Stimulated activated CD8-positive, alpha-beta memory T cell treated with anti-CD3 and anti-CD28 coated beads, Interleukin-7, amount 100 ng/mL, for 1 hour (primary cell): ENCODE measurements at places on chromosomes 5 and 9.

DNA sequence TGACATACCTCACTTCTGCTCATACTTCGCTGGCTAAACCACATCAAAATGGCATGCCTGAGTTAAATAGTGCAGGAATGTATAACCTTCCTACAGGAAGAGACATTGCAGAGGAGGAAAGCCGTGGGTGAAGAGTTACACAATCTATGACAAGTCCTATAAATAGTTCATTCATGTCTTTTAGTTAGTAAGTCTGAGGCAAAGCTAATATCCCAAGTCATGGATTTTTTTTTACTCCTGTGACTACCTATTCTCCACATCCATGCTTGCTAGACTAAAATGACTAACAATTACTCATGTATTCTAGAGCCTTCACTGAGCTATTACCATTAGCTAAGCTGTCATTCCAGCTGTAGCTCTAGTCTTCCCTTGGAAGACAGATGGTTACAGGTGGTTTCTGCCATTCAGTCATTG, 391.3 kb downstream of the NR2F1-AS1 start:
- DNase-seq = no peak

GRCh38 chr5:149561848-149562247, 10.6 kb upstream of the CSNK1A1 start:
- no peak for DNase-seq

DNA sequence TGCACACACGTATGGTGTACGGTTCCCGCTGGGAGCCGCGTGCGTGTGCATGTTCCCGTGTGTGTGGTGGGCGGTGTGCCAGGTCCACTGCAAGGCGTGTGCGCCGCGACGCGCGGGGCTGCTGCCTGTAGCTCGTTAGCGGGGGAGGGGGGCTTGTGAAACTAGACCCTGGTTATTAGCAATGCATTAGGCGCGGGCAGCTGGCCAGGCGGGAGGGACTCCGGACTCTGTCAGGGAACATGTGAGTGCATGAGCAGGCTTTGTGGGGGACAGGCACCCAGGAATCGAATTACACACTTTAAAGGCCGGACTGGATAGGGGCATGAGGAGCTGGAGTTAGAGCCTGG, 32.2 kb upstream of the ENHO start:
- DNase-seq = no peak

GRCh38 chr5:140926443-140927227, 536 bp downstream of the PCDHAC1 start:
- no peak for DNase-seq

DNA sequence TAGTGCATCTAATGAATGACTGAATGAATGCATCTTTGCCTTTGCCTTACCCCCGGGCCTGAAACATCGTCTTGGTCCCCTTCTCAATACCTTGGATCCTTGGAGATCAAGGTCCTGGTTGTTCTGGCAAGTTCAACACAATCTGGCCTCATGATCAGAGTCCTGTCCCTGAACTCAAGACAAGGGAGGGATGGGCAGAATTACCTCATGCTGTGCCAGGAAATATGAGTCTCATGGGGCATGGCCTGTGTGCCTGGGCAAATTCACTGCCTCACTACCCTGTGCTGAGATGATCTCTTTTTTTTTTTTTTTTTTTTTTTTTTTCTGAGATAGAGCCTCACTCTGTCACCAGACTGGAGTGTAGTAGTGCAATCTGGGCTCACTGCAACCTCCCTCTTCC, 630 bp upstream of the BTNL3 start:
- DNase-seq = no peak

DNA sequence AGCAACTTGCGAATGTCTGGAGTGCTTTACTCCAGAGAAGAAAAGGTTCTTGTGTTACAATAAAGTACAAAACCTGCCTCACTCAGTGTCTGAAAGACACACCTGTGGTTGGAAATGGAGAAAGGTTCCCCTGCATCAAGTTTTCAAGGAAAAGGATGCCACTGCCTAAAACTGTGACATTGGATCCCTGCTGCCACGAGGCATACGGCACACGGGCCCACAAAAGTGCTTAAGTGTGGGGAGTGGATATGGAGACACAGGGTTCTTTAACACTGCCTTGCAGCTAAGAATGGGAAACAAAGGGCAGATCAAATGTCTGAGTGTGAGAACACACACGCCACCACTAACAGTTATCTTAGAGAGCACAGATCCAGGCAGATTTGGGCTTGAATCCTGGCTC, 75.0 kb downstream of the NIPSNAP3B start:
- DNase-seq = no peak

GRCh38 chr5:143229426-143229895, 174.0 kb downstream of the NR3C1 start:
- DNase-seq = no peak

- no peak for DNase-seq
These were observed 501.6 kb upstream of the TYRP1 start for GRCh38 chr9:12191630-12192029.

- no peak for DNase-seq
These were observed 19.9 kb upstream of the DOLPP1 start for GRCh38 chr9:129060991-129061390.

DNA sequence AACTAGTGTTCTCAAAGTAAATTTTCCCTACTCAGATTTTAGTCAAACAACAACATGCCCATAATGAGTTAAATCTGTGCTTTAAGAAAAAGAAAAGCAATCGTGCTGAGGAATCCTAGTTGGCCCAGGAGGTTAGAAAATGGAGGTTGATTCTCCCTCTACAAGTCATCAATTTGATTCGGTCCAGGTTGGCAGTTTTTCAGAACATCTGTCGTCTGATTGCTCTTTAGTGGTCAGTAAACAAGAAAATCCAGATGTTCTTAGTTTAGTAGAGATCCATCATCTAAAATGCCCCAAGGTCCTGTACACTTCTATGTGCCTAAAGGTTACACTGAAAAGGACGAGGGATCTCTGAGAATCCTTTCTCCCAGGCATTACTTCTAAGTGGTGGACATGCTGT, 659.2 kb downstream of the MTRR start:
- DNase-seq = no peak

DNA sequence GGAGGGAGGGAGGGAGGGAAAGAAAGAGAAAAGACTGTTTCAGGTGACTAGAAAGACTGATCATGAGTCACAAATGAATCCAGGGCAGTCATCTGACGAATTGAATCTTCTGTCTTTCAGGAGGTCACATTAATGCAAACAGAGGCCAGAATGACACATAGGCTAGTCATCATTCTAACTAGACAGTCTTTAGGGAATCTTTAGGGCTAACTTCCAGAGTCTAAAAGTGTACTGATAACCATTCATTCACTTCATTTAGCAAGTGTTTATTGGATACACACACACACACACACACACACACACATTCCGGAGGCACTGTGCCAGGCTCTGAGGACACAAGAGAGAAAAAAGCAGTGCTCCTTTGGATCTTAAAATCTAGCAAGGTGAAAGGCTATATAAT, 156.7 kb downstream of the EBF1 start:
- DNase-seq = no peak

GRCh38 chr5:111748304-111748763, 8.7 kb downstream of the NREP start:
- no peak for DNase-seq

DNA sequence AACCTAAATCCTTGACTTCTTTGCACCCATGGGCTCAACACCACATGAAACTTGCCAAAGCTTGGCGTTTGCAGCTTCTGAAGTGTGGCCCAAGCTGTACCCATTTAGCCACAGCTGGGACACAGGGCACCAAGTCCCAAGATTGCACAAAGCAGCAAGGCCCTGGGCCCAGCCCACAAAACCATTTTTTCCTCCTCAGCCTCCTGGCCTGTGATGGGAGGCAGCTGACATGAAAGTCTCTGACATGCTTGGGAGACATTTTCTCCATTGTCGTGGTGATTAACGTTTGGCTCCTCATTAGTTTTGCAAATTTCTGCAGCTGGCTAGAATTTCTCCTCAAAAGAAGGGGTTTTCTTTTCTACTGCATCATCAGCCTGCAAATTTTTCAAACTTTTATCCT, 32.0 kb downstream of the ACTL7B start:
- no peak for DNase-seq

DNA sequence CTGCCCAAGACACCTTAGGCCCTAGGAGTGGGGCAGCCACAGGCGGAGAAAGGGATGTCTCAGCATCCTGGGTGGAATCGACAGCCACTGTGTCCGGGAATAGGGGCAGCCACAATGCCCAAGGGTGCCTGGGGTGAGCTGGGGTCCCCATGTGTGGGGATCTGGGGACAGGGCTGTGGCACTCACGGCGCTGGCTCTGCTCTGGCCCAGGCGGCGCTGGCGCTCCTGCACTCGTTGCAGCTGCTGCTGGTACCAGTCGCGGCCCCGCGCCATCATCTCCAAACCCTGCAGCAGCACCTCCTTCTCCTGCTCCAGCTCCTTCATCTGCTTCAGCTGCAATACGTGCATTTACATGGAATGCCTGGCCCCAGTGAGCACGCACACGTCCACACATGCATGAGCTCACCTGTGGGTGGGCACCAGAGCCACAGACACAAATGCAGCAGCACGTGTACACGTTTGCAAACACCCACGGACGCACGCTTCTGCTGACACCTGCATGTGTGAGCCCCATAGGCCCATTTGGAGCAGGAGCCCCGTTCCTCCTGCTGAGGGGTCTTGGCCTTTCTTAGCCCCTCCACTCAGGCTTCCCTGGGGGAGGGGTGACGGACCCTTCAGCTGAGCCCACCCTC, 4.9 kb downstream of the SAPCD2 start:
- DNase-seq = no peak

GRCh38 chr5:34680896-34681295, 24.8 kb downstream of the RAI14 start:
- DNase-seq = no peak

DNA sequence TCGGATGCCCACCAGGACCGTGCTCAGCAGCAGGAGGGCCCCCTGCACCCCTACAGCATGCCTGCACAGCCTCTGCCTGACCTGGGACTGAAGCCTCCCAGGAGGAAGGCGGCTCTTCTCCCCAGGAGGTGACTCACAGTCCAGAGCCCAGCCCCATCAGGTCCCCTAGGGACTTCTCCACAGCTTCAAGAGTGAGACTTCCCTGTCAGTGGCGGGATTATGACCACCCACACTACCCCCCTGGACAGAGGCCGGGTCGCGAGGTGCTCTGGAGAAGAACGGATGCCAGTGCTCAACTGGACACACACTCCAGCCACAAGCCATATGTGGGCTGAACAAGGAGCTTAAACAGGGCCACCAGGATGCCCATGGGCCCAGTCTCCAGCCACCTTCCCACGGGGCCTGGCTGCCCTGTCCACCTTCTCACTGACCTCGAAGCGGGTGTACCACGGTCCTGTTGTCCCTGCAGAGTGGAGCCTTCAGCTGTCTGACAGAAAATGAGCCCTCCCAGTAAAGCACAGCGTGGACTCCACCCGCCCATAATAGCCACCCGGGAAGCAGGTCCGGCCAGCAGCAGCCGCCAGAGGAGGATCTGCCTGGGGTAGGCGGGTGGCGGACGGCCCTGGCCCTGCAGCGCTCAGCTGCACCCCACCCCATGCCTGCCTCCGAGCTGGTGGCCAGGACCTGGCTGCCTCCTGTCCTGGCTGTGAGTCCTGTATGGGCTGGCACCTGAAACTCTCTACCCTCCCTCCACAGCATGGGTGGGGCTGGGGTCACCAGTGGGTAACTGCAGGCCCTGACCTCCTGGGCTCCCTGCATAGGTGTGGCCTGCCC, 54.7 kb downstream of the SEMA4D start:
- DNase-seq = no peak

GRCh38 chr5:91269198-91269597, 113.9 kb downstream of the ARRDC3 start:
- no peak for DNase-seq

DNA sequence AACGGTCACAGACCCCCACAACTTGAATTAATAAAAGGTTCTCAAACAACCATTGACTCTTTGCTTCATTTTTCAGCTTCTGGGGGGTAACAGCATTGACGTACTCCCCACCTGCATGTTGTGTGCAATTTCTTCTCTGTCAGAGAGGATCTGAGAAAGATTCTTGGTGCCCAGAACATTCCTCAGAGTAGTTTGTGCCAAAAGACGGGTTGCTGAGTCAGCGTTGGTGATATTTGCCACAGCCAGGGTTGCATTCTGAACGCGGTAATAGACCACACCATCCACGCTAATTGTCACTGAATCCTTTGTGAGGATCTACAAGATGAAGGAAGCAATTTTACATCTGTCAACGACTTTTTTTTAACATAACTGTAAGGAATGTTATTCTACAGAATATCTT, 21.0 kb downstream of the STOM start:
- DNase-seq = no peak

DNA sequence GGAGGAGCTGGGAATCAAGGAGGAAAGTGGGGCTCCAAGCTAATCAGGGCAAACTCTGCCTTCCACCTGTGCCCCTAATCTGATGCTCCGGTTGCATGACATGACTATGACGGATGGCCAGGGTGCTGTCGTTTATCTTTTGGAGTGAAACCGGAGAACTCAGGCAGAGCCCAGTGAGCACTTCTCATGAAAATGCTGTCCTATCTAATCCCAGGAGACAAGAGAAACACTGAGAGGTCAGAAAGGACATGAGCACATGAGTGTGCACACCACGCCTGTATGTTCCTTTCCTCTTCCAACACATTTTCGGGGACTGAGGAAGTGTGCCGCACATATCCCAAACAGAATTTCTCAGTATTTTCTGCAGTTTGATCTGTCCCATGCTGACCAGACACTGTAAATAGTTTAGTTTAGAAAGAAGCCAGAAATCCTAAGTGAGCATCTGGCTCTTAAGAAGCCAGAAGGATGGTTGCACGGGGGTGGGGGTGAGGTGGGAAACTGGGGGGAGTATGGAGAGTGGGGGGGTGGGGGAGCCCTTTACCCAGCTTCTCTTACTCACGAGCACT, 217.1 kb downstream of the TSSK1B start:
- no peak for DNase-seq

- no peak for DNase-seq
These were observed 1206.0 kb upstream of the C9orf72 start for GRCh38 chr9:28779243-28779642.

- no peak for DNase-seq
These were observed 214.1 kb upstream of the ADCY2 start for GRCh38 chr5:7181841-7182240.

DNA sequence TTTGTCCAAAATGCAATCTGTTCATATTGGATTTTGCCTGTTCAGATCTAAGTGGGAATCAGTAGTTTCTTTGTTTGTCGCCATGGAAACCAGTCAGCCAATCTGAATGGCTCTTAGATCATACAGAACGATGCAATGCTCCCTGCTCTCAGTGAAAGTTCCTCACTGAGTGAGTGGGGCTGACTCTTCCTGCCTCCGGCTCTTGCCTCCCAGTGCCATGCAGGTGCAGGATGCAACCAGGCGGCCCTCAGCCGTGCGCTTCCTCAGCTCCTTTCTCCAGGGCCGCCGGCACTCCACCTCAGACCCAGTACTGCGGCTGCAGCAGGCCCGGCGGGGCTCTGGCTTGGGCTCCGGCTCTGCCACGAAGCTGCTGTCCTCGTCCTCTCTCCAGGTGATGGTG, at the start of gene PTPDC1:
Gene PTPDC1, plus strand, starts transcription at position 151 of the 400 bp plus-strand sequence. Its CDS starts 67 bp downstream, at position 218.
- DNase-seq = no peak

- DNase-seq = no peak
These were observed 285.3 kb upstream of the FAM174A start for GRCh38 chr5:100249884-100250269.

- DNase-seq = no peak
These were observed 121.3 kb downstream of the LHFPL2 start for GRCh38 chr5:78527054-78527859.

- DNase-seq = no peak
These were observed 52.0 kb downstream of the SLC22A5 start for GRCh38 chr5:132421462-132421861.
